Activated T-helper 1 cell treated with anti-CD3 and anti-CD28 coated beads, Interleukin-2, amount 50 U/mL, for 16 hours (primary cell): ENCODE measurements at places on chromosomes 11 and 22.

DNA sequence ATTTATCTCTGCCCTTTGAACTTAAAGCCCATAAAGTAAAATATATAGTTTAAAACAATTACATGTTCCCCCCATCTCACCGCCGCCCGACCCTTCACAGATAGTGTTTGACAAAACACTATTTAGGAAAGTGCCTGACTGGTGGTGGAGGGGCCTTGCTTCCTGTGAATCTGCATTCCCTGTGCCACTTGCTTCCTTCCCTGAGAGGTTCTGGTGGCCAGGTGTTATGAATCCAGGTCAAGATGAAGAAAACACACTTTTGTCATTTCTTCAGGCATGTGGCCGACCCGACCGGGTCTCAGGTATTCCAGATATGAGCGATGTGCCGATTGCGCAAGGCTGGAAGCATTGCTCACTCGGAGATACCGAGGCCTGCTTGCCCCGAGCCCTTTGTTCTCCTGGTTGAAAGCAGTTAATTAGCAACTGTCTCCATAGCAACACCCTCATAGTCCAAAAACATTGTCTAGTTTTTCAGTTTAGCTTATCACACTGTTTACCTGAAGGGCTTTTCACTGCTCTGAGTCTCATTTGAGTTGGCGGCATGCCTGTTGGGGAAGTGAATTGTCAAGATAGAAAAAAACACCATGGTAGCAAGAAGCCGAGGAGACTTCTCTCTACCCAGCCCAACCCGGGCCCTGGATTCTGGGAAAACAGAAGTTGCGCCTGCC is 128.3 kb downstream of the TEAD1 start:
- DNase-seq, result no peak

DNA sequence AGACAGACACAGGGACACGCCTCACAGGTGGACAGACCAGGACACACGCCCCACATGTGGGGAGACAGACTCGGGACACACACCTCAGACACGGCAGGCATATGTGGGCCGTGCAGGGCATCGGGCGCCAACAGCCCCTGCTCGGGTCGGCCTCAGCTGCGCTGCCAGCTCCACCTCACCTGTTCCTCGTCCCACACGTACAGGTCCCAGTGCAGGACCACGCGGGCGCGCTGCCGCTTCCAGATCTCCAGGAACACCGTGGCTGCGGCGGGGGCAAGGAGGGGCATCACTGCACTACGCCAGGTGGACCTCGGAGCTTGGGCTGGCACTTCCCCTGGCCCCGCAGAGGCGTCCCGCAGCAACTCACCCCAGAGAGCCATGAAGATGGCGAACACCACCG is 12.4 kb downstream of the ANO9 start:
- no peak for DNase-seq

GRCh38 chr11:13664351-13664750 is 4.1 kb upstream of the FAR1 start:
- DNase-seq, result no peak

- no peak for DNase-seq
These were observed 58.5 kb downstream of the CCDC34 start for GRCh38 chr11:27304514-27304913.

- no peak for DNase-seq
These were observed 146.1 kb downstream of the OR4C45 start for GRCh38 chr11:50178737-50179136.
